Fibroblast of skin of left quadriceps (primary cell): ENCODE measurements at places on chromosomes 7 and 10.

GRCh38 chr7:68929781-68930261 lies 668.5 kb upstream of the AUTS2 start:
- DNase-seq = peak; percentile 81

GRCh38 chr7:8197994-8198698 lies 63.8 kb downstream of the ICA1 start:
- DNase-seq = no peak

- no peak for DNase-seq
Observed at GRCh38 chr7:82124445-82124844, 319.1 kb downstream of the CACNA2D1 start.

DNA sequence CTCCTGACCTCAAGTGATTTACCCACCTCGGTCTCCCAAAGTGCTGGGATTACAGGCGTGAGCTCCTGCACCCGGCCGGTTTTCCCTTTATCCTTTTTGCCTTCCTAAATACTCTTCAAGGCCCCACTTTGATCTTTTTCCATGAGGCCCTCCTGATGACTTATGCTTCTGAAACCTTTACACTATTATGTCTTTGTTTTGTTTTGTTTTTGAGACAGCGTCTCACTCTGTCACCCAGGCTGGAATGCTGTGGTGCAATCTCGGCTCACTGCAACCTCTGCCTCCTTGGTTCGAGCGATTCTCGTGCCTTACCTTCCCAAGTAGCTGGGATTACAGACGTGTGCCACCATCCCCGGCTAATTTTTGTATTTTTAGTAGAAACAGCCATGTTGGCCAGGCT lies 3.8 kb downstream of the STMP1 start:
- no peak for DNase-seq

- no peak for DNase-seq
Observed at GRCh38 chr7:47255441-47255840, 326.5 kb downstream of the TNS3 start.

DNA sequence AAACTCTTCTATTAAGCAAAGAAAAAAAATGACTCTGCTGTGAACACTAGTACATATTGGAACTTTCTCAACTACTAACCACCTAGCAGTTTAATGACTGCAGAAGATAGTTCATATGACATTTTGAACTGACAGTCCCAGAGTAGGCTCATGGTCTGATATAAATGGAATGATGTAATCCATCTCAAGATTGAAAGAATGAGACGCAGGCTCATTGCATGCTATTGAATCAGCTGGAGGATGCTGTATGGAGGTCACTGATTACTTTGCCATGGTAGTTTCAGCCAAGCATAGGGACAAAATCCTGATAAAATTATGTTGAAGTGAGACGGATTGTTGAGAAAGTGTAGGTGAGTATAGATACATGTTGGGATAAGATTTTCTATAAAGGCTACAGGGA lies 217.6 kb upstream of the SEMA3E start:
- DNase-seq = no peak

- DNase-seq = no peak
Observed at GRCh38 chr10:92404612-92405418, 113.8 kb downstream of the MARCHF5 start.

DNA sequence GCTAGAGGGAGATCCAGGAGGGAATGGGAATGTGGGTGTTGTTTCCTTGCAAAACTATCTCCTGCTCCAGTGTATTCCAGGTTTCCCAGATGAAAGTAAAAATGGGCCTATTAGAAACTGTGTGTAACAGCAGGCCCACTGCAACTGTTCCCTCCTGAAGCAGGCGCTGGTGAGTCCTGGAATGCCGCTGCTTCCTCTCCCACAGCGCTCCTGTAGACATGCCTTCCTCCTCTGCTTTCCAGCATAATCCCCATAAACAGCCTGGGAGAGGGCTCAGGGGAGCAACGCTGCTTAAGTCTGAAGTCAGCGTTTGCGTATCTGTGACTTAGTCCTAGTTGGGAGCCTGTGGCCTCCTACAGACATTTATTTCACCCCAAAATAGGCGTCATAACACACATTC lies 551.0 kb upstream of the FOXK1 start:
- DNase-seq = no peak

GRCh38 chr7:16204953-16205352 lies 216.4 kb downstream of the CRPPA start:
- DNase-seq = no peak

- no peak for DNase-seq
Observed at GRCh38 chr7:127912901-127913300, 118.3 kb downstream of the LRRC4 start.

- DNase-seq = no peak
Observed at GRCh38 chr7:6228361-6229229, 43.8 kb downstream of the CYTH3 start.

GRCh38 chr7:115033917-115034459 lies 112.1 kb downstream of the MDFIC start:
- no peak for DNase-seq

GRCh38 chr7:102284399-102284798 lies 2.3 kb upstream of the SH2B2 start:
- DNase-seq = no peak

GRCh38 chr10:73915206-73915851 lies 4.4 kb downstream of the PLAU start:
- DNase-seq = no peak

GRCh38 chr7:3978839-3979238 lies 677.8 kb downstream of the SDK1 start:
- no peak for DNase-seq

- no peak for DNase-seq
Observed at GRCh38 chr10:79404690-79405131, 40.7 kb downstream of the ZCCHC24 start.

GRCh38 chr10:62457598-62457997 lies 83.4 kb downstream of the ZNF365 start:
- DNase-seq = no peak

DNA sequence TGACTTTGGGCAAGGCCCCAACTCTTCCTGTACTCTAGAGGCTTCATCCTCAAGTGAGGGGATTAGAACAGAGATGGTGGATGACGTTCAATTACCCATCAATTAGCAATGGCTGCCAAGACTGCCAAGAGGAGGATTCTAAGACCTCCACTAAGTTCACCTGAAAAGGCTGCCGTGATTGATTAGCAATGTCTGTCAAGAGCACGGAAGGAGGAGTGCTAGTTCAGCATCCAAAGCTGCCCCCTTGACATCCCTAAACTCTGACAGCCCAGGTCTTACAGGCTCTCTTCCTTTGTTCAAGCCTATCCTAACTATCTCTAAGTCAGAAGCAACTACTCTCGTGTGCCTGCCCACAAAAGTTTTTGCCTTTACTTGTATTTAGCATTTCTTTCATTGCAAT lies 68.4 kb downstream of the FAM53B start:
- DNase-seq = no peak

DNA sequence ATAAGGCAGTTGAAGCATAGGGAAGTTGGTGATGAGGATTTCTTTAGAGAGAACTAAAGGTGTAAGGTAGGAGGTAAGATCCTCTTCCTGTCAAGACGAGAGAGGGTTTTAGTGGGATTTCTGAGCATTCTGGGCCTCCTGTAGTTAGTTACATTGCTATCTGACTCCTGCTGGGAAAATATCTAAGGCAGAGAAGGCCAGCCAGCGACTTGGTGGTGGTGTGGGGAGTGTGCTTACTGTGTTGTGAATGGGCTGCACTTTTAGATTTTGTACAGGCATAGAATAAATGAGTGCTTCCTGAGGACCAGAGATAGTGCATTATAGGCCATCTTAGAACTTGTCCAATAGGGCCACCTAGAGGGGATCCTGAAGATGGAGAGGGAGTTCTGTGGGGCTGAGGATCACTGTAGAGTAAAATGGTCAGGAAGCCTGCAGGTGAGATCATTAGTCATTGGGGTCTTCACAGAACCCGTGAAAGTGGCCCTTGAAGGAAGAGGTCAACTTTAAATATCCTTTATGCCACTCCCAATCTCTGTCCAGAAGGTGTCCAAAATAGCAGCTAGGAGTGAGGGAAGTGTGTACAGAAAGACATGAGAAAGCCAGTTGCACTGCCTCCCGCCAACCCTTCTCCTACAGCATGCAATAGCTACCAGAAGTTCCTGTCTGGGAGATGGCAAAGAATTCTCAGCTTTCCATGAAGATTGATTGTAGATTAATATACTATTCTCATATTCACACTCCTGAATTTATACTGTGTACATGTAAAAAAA lies 266.6 kb downstream of the POLR1F start:
- DNase-seq = peak; percentile 52

DNA sequence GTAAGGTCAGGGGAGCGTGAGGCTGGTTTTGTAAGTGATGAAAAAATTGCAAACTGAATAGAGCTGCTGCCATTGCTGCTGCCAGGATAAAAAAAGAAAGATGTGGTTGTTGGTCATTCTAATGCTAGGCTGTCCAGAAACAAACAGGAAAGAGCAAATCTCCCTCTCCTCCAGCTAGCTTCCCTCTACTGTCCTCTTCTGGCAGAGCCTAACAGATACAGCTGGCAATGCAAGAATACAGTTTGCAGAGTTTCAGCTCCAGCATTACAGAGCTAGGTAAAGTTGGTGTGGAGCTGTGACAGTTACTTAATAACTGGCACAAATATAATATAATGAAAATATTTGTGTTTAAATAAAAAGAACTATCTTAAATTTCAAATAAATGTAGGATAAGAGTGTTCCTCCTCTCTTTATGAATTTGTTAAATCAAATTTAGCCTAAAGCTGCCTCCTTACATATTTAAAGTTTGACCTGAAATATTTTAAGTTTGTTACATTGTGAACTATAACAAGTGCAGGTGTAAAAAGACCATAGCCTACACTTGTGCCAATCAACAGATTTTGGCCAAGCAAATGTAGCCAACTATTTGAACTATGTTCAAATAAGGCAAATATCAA lies 407.7 kb downstream of the SH2D4B start:
- no peak for DNase-seq

DNA sequence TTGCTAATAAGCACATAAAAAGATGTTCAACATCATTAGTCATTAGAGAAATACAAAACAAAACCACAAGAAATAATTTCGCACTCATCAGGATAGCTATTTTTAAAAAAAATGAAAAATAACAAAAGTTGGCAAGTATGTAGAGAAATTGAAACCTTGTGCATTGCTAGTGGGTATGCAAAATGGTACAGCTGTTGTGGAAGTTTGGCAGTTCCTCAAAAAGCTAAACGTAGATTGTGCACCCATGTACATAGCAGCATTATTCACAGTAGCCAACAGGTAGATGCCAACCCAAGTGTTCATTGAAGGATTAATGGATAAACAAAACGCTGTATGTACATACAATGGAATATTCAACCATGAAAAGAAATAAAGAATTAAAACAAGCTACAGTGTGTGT lies 35.3 kb upstream of the STARD3NL start:
- DNase-seq = no peak

GRCh38 chr7:22635349-22635748 lies 91.7 kb upstream of the IL6 start:
- DNase-seq = no peak
